ENCODE measurements at places on chromosomes 13 and 19. TPM values are rescaled to one million over a fixed set of nuclear protein-coding genes. Genes with fewer than 3 reads are reported as not detected.

PCID2 gene
- total RNA-seq: 37.4 TPM

ZNF90 gene
- 1.6 TPM for total RNA-seq

STAP2 gene
- total RNA-seq: 103 TPM

ACTMAP gene
- total RNA-seq: 2.2 TPM

ATP8B3 gene
- 1.6 TPM for total RNA-seq

FCGBP gene
- total RNA-seq: not detected

MPV17L2 gene
- 113 TPM for total RNA-seq

RDH8 gene
- total RNA-seq: not detected

PGLYRP1 gene
- total RNA-seq: not detected

DHPS gene
- total RNA-seq: 70.4 TPM

PDCD5 gene
- total RNA-seq: 316 TPM

TEAD2 gene
- total RNA-seq: 20.5 TPM

KCTD15 gene
- total RNA-seq: 39.1 TPM

NOTCH3 gene
- total RNA-seq: 2.4 TPM

ZNF253 gene
- 1.1 TPM for total RNA-seq

LSR gene
- 79.2 TPM for total RNA-seq

ATP11A gene
- total RNA-seq: 6.4 TPM

HOMER3 gene
- total RNA-seq: 173 TPM

BRME1 gene
- total RNA-seq: not detected

SPIB gene
- not detected for total RNA-seq

LHB gene
- not detected for total RNA-seq

PALM3 gene
- not detected for total RNA-seq

ZNF878 gene
- total RNA-seq: not detected

RGL3 gene
- total RNA-seq: not detected

CYP2F1 gene
- total RNA-seq: not detected

GDF15 gene
- total RNA-seq: 30.3 TPM

PCDH20 gene
- 0.04 TPM for total RNA-seq

TMEM272 gene
- not detected for total RNA-seq

CRB3 gene
- total RNA-seq: 23.8 TPM

Data from hair follicular keratinocyte (primary cell).